Central memory CD4-positive, alpha-beta T cell (primary cell): ENCODE measurements at places on chromosomes 1 and 21.

GRCh38 chr1:173206816-173207568, at the start of gene TNFSF4:
Gene TNFSF4 (minus strand): TSS chr1:173207331. CDS start chr1:173207176, 155 bp downstream.
- DNase-seq, result no peak

DNA sequence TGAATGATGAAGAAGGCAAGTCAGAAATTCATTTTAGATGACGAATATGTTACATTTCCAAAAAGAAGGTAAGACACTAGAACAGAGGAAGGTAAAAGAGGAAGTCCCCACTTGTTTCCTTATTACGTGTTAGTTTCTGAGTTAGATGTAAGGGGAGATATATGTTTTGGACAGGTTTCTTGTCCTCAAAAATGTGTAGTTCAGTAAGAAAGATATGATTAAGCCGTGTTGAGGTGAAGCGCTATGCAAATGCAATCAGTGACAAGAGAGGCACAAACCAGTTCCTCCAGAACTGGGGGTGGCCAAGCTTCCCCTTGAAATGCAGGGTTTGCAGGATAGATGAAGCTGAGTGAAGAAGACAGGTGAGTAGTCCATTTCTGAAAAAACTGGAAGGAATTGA, 293.3 kb upstream of the RUNX1 start:
- no peak for DNase-seq

DNA sequence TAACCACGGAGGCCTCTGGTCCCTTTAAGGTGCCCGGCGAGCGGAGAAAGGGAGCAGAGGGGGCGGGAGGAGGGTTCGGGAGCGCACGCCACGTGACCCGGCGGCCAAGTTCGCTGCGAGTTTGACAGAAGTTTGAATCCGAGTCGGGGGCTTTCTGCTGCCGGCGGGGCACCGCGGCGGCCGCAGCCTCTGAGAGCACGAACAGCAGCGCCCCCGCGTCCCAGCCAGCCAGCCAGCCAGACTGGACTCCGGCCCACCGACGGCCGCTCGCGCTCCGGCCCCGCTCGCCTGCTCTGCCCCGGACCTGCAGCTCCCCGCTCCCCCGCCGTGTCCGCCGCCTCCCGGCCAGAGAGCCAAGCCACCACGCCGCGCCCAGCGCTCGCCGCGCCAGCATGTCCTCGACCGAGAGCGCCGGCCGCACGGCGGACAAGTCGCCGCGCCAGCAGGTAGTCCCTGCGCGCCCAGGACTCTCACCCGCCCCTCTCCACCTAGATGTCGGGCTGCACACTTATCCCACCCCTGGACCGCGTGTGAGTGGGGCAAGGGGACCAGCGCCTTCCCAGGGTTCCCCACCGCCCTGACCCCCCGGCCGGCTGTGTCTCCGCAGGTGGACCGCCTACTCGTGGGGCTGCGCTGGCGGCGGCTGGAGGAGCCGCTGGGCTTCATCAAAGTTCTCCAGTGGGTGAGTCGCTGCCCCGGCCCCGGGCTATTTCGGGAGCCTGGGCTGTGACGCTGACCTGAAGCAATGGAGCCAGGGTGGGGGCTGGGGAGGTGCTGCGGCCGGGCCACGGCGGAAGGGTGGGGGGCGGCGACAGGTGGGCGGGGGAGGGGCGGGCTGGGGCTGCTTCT, at the start of gene SYPL2:
TSS of gene SYPL2 (plus strand) at position 95 of the 849 bp plus-strand sequence. CDS start at position 393, 298 bp downstream.
- no peak for DNase-seq

- DNase-seq, result no peak
Observed at GRCh38 chr1:228321435-228321834, 85.2 kb downstream of the TRIM11 start.

- DNase-seq, result no peak
Observed at GRCh38 chr1:18124977-18125376, 17.4 kb downstream of the IGSF21 start.

DNA sequence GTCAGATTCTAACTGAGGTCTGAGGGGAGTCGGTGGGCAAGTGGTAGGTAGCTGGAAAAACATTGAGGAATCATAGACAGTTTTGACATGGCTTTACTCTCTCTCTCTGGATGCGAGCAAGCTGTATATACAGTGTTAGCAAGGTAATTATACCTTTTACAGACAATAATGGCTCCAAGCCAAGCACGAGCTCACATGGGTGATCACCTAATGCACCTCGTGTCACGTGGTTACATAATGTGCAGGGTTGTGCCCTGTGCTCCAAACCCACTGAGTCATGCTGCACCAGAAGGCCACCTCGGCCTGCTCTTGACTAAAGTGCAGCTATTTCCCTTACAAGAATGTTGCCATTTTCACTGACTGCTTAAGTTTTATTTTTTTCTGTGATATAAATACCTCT, 7.6 kb upstream of the CLCA2 start:
- no peak for DNase-seq

GRCh38 chr1:108568589-108568988, 8.7 kb downstream of the EEIG2 start:
- no peak for DNase-seq

DNA sequence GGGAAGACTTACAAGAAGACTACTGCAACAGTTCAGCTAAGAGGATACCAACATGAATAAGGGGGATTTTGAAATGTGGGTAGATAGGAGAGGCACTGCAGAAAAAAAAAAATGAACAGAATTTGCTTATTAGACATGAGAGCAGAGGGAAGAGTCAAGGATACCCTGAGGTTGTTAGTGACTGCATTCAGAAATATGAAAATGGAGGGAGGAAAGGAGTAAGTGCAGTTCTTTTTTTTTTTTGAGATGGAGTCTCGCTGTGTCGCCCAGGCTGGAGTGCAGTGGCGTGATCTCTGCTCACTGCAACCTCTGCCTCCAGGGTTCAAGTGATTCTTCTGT, 23.3 kb downstream of the INPP5B start:
- DNase-seq, result no peak

DNA sequence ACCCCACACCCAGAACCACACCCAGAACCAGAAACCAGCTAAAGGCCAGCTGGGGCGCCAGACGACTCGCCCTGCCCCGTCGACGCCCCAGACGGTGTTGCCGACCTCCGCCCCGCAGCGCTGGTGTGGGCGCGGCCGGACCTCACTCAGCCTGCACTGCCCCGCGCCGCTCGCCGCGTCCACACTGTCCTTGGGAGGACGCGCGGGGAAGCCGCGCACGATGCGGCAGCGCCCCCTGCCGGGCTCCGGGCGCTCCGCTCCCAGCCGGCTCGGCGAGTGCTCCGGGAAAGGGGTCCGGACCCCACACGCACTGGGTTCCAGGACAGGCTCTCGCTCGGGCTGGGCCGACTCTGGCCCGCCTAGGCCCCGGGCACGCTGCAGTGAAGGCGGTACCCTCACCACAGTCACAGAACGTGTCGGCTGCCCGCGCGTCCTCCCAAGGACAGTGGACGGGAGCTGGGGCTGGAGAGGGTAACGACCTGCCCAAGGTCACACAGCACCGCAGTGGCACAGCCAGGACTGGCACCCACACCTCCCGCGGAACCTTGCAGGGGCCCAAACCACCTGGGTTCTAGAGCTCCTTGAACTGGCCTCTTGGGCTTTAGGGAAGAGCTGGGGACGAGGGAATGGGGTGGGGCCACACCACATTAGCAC, 90.2 kb downstream of the DMRTA2 start:
- peak; percentile 13 for DNase-seq

GRCh38 chr1:113451710-113452109, 61.4 kb downstream of the MAGI3 start:
- no peak for DNase-seq

- no peak for DNase-seq
Observed at GRCh38 chr1:156448134-156448967, 52.2 kb downstream of the MEF2D start.

GRCh38 chr1:110502402-110503151, 16.4 kb downstream of the KCNA10 start:
- no peak for DNase-seq

DNA sequence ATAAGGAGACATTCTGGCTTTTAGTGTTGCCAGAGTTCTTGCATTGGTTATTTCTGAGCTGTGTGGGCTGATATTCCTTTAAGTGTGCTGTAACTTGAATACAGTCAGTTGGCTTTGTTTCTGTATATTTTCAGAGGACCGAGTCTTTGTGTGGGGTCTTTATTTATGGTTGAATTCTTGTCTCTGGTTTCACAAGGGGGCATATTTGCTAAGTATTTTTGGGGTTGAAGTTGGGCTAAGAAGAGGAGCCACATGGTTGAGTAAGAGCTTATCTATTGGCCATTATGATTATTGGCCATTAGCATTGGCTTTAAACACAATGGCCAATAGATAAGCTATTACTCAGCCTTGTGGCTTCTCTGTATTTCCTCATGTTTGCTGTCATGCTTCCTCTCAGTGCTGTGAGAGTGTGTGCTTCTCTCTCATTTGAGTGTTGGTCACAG, 26.3 kb upstream of the PTGFR start:
- DNase-seq, result no peak

DNA sequence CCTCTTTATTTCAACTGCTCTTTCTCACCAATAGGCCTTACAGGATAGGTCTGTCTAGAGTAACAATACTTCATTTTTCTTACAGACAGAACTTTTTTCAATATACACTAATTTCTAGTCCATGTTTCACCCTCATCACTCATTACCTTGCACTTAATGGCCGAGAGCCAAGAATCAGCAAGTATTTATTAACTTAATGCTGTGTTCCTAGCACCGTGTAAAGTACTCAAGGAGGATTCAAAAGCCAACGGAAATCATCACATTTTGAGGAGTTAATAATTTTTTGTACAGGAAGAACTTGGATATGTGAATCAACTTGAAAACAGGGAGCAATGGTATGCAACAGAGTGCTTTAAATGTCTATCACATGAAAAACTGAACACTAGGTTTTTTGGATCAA, 102.0 kb downstream of the PTPN14 start:
- DNase-seq, result no peak

- DNase-seq, result no peak
Observed at GRCh38 chr1:210747890-210748289, 386.1 kb downstream of the KCNH1 start.

- no peak for DNase-seq
Observed at GRCh38 chr1:246404078-246404477, 103.0 kb downstream of the SMYD3 start.

GRCh38 chr1:203142684-203143408, 15.3 kb downstream of the ADORA1 start:
- DNase-seq, result no peak

GRCh38 chr1:46471848-46472492, 17.7 kb upstream of the DMBX1 start:
- no peak for DNase-seq

- DNase-seq, result peak; percentile 33
Observed at GRCh38 chr1:36109041-36109679, 15.9 kb downstream of the COL8A2 start.

GRCh38 chr1:213649373-213649772, 338.4 kb upstream of the PROX1 start:
- DNase-seq, result no peak

GRCh38 chr21:43618940-43619339, 40.3 kb downstream of the HSF2BP start:
- DNase-seq, result no peak

DNA sequence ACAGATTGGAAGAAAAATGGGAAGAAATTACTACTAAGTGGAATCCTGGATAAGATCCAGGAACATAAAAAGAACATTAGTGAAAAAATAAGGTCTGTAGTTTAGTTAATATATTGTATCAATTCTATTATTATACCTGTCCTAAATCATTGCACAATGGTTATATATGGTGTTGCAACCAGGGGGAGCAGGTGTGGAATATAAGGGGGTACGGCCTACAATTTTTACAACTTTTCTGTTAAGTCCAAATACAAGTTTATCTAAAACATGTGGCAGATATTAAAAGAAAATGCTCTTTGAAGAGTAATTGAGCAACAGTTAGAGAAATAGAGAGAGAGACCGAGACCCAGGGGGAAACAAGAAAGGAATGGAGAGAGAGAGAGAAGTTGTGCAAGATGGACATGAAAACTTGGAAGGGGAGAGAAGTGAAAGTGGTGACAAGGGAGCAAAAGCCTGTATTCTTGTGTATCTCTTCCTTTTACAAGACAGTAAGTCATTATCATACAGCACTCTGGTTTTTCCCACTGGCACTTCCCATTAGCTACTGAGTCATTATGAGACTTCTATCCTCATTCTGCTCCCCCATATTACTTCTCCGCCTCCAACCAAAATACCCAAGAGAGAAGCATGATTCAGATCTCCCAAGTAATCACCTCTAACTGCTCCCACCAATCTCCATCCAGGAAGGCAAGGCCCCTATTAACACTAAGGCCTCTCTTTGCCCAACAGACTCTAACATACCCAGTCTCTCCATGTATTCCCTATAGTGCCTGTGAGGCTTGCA, 22.3 kb upstream of the TRAF3IP3 start:
- DNase-seq, result no peak

GRCh38 chr1:207941665-207942064, 30.7 kb upstream of the CD34 start:
- DNase-seq, result no peak

DNA sequence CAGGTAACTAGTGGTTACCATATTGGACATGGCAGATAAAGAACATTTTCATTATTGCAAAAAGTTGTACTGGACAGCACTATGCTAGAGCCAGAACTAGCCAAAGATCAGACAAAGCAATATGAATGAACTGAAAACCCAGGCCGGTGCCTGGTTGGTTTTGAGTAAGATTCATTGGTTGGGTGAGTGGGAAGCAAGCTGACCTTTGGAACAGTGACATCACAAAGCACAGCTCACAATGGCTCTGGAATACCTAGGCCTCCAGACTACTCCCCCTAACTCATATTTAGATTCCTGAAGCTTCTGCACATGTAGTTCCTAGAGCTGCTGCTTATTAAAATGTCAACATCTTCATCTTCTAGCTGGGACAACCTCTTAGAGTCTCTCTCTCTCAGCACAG, at the start of gene TMCO2:
TSS of gene TMCO2 (plus strand) at position 283 of the 400 bp plus-strand sequence. CDS start at position 340, 57 bp downstream.
- no peak for DNase-seq

- peak; percentile 52 for DNase-seq
Observed at GRCh38 chr1:6003568-6004411, 11.6 kb upstream of the NPHP4 start.

DNA sequence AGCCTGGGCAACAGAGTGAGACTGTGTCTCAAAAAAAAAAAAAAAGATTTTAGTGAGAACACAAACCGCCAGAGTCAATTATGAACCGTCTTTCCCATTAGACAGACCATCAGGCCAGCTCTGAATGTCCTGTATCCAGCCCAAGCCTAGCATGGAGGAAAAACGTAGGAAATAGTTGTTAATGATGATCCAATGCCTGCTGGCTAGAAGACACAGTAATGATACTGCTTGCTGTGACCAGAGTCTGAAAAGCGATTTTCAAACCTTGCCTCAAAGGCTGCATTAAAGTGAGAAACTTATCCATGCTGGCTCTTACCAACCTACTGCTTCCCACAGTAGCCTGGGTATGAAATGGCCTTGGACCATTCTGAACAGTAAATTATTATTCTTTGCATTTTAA, 17.0 kb downstream of the COA7 start:
- no peak for DNase-seq
